ENCODE measurements at places on chromosomes 4 and X.
A peak's percentile ranks its signal among the peaks of the same experiment; 100 is the strongest.

- no peak for DNase-seq
Measured at GRCh38 chr4:155552180-155552579, 114.5 kb upstream of the GUCY1A1 start.

GRCh38 chr4:98341309-98341708, 80.1 kb downstream of the RAP1GDS1 start:
- no peak for DNase-seq

DNA sequence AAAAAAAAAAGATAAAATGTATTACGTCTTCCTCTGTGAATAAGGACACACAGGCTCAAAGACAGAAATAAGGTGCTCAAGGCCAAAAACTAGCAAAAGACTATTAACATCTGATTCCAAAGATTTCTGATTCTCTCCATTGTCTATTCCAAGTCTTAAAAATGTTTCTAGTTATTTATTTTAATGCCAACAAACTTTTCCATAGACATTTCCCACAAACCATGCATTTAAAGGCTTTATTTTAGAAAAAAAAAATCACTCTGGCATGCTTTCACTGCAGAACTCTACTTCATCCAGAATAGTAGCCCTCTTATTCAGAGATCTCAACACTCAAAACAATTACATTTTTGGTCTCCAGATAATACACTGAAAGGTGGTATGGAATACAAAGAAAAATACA, 545.0 kb upstream of the TENM3 start:
- DNase-seq = no peak

DNA sequence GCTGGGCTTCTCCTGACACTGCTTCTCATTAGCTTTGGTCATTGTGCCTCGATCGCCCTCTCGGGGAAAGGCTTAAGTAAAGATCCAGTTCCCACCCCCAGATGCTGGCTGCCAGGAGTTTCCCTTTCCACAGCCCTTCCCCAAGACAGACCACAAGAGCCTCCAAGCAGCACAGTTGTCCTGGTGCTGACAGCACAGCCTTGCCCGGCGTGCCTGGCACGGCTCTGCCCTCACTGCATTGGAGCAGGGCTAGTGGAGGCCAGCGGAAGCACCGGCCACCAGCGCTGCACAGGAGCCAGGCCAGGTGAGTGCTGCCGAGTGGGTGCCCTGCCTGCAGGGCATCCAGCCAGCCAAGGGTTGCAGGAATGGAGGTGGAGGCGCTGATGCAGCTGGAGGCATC, 9.7 kb upstream of the MSANTD1 start:
- DNase-seq = no peak

- peak; percentile 19 for DNase-seq
Measured at GRCh38 chrX:46912098-46912602, at the start of gene JADE3. Gene JADE3, plus strand, starts transcription at chrX:46912421. Its CDS starts 72,474 bp downstream, at chrX:46984895.

DNA sequence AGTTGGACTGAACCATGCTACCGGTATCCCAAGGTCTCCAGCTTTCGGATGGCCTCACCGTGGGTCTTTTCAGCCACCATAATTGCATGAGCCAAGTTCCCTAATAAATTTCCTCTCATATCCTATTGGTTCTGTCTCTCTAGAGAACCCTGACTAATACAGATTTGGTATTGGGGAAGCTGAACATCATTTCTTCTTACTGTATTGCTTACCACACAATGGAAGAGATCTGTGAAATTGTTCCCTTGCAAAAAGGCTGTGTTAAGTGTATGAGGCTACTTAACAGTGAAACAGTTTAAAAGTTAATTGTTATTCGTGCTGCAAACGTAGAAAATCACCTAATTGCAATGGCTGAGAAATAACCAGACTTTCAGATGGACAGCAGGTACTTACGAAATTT, 34.0 kb downstream of the PLAC8 start:
- DNase-seq = no peak

DNA sequence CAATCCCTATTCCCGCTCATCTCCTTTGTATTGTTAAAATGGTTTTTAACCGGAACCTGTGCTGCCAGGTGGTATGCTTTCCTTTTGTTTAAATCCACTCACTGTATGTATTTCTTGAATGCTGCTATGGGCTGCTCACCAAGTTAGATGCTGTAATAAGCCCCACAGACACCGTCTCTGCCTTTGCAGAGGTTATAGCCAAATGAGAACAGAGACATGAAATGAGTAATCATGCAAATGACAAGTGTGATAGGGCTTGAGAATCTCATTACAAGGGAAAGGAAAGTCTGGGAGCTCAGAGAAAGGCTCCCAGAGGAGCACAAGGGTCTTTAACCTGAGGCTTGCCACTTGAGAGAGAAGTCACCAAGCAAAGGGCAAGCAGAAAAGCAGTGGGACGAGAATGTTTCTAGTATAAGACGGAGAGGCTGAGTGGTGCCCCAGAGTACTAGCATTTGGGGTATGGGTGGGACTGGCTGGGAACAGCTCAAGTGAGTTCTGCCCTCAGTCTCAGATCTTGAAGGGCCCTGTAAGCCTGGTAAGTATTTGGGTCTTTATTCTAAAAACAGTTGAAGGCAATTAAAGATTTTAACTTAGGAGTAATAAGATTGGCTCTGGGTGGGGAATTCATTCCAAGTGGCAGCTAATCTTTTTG, 110.8 kb upstream of the H2AZ1 start:
- DNase-seq = no peak

DNA sequence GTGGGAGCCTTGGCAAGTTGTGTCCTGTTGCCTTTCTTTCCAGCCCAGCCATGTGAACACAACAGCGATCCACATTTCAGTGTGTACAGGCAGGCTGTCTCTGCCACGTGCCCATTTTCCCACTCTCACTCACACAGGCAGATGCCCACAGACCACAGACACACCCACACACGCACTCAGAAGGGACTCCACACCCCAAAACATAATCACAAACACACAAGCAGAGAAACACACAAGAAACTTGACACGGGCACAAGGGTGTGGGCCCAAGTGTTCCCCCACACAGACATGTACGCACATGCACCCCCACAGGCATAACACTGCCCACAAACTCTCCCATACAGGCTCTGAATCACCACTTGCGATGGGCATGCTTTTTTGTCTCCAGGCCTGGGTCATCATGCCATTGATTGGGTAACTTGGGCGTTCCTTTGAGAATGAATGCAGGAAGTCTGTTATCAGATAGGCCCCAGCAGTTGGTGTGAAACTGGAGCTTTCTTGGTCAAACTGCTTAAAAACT, 84.3 kb downstream of the NBDY start:
- no peak for DNase-seq

DNA sequence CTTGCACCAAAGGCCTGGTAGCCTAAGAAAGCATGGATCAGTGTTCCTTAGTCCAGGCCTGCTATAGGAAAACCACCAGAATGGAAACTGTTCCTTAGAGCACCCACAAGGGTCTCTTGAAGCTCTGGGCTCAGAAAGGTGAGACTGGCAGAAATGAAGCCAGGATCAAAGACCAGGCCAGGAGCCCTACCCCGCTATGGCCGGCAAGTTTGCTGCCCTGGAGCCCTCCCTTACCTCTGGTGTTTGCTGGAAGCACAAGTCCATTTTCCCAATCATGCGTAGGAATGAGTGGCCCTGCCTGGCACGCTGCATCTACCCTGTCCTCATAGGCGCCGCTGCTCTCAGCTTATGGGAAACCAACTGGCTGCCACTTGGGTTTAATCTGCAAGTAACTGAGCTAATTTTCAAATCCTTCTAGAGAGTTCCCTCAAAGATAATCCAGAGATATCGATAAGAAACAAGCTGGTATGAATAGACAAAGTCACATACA, 37.4 kb downstream of the BCOR start:
- DNase-seq = no peak

DNA sequence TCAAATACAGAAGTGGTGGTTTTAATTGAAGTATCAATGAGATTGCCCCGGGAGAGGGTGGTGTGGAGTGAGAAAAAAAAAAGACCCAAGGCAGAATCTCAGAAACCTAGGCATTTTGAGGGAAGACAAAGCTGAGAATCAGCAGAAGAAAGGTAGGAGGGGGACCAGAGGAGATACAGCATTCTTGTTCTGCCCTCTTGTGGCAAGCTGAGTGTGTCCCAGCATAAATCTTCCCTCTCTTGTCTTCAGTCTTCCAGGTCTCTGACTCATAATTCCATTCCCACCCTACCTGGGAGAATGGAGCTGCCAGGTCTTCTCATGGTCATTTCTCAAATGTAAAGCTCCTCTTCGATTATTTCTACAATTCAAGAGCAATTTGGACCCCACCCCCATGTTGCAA, 32.7 kb upstream of the MAGED1 start:
- DNase-seq = no peak

- no peak for DNase-seq
Measured at GRCh38 chrX:104854188-104854587, 288.2 kb downstream of the IL1RAPL2 start.

- no peak for DNase-seq
Measured at GRCh38 chr4:52869656-52870055, 7.5 kb downstream of the RASL11B start.

DNA sequence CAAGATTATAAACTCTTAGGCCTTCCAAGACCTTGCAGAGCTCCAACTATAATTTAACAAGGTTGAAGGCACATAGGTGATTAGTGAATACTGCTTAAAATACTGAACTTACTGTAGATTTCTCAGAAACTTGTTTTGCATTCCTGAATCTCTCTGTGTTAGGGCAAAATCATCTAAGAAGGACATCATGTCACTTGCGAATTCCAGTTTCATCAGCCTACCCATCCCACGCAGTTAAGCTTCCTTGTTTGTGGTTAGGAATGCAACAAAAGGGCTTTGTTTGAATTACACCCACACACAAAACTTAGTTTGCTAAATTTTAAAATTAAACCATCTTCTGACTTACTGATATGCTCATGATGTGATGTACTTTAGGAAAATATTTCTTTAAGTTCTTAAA, 174.0 kb downstream of the SOWAHB start:
- DNase-seq = no peak

DNA sequence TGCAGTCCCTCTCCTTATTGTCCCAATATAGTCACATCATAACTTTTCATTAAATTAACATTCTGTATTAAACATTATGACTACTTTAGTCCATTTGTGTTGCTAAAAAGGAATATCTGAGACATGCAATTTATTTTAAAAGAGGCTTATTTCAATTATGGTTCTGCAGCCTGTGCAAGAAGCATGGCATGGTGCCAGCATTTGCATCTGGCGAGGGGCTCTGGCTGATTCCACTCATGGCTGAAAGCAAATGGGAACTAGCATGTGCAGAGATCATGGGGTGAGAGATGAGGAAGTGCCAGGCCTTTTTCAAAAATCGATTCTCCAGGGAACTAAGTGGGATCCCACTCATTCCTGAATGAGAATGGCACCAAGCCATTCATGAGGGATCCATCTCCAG, 476.3 kb upstream of the RPS6KA3 start:
- DNase-seq = no peak

GRCh38 chr4:176964116-176964691, 171.5 kb upstream of the VEGFC start:
- peak; percentile 6 for DNase-seq

DNA sequence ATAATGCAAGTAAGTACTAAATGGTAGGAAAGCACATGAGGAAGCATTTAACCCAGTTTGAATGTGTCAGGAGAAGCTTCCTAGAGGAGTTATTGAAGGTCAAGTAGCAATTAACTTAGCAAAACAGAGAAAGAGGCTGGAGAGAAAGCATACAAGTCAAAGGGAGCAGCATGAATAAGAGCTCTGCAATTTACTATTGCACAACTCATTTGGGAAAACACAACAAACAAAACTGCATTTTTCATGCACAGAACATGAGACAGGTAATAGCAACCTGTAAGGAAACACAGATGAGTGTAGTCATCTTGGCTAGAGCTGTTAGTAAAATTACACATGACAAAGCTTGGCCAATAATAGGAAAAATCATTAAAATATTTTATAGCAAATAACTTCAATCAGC, 538.1 kb downstream of the PPP4R3C start:
- DNase-seq = no peak

DNA sequence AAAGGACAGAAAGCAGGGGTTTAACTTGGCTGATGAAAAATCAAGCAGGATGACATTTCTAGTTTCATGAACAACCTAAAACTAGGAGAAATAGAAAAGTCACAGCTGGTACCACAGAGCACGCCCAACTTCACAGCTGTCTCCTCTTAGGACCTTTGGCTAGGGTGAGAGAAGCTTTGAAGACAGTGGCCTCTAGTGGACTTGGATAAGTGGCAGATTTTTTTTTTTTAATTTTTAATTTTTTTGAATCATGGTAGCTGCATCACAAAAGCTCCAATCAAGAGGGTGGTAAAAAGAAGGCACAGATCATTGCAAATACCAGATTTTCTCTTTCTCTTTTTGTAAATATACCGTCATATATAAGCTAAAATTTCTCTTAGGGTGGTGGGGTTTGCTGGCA, 20.2 kb upstream of the MAP3K15 start:
- DNase-seq = no peak

GRCh38 chr4:98864560-98864959, 64.4 kb downstream of the EIF4E start:
- DNase-seq = no peak

DNA sequence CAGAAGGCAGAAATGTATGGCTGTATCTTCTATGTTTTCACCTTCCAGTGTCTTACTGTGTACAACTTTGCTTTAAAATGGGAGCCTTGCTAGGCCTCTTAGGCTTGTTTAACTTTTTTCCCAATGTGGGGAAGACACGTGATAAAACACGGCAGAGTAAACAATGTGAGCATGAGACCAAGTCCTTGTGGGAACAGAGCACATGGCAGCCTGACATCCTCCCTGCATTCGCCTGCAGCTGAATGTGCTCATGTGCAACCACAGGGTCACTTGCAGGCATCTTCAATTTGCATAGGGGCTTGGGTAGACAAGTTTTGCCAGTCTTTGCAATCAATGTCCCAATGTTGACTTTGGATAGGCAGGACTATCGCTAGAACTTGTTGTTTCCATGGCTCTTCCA, 91.8 kb downstream of the CCNG2 start:
- DNase-seq = no peak
